SK-N-SH (cell line): ENCODE measurements at places on chromosomes 12 and 14.
A peak's percentile ranks its signal among the peaks of the same experiment; 100 is the strongest.

- DNase-seq = peak; percentile 51
Measured at GRCh38 chr12:32821710-32822109, 66.0 kb upstream of the YARS2 start.

DNA sequence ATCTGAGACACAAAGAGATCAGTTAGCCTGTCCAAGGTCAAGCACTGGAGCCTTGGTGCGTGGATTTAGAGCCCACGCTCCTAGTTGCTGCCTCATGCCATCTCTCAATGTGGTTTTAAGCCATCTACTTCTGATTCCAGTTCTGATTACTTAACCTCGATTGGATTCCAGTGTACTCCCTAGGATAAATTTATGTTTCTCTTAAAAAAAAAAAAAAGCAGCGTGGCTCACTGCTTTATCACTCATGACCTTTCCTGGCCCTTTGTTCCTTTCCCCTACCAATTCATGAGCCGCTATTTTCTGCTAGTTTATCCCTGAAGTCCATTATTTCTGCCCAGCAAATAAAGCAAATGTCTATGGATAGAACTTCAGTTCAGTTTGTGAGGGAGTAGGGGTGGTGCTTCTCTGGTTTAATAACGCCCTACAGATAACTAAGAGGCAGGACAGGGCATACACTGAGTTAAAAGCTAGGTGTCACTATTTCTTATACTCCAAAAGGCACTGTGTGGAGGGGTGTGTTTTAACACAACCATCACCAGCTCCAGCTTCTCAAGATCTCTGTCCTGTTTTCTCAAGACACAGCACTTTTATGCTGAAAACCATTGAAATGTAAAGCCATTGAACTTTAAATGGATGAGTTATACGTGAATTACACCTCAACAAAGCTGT is 9.8 kb upstream of the PARP11 start:
- DNase-seq = no peak

- no peak for DNase-seq
Measured at GRCh38 chr12:93261505-93262094, 116.1 kb upstream of the NUDT4 start.

DNA sequence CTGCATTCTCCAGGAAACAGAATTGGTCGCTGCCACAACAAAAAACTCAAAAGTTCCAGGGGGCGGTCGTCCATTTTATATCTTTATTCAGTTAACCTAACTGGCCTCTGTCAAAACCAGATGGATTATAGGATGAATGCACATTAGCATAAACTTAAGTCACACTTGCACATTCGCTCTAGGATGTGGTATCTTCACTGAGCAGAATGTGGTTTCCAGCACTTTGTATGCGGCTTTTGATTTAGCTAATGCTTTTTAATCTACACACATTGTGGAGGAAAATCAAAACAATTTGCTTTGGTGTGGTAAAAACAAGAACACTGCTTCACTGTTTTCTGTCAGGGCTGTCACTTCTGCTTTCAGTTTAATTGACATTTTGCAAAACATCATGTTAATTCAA is 4.5 kb downstream of the TAS2R50 start:
- DNase-seq = no peak

GRCh38 chr12:67598598-67598997 is 49.9 kb upstream of the DYRK2 start:
- DNase-seq = no peak

GRCh38 chr14:29085546-29085945 is 319.0 kb downstream of the FOXG1 start:
- peak; percentile 0 for DNase-seq

DNA sequence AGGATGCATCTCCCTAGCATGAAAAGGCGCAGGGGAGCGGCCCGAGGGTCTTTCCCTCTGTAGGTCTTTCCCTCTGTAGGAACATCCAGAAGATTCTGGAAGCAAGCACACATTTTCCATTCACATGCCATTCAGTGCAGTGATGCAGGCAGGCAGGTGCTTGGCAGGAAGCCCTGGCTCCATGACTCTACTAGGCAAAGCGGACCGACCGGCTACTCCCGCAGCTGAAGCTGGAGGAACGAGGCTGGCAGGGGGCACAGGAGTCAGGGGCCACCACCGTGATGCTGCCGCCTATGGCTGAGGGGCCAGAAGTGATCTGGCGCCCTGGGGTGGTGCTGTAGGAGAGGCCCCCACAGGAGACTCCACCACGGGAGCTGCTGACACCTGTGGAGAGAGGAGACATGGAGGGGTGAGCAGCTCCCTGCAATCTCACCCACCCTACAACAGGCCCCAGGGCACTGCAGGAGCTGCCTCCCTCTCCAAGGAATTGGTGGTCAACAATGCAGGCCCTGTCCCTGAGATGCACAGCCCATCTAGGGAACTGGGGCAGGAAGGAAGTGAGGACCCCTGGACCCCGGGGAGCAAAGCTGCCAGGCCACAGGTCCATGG is 6.5 kb downstream of the KRT85 start:
- DNase-seq = no peak

DNA sequence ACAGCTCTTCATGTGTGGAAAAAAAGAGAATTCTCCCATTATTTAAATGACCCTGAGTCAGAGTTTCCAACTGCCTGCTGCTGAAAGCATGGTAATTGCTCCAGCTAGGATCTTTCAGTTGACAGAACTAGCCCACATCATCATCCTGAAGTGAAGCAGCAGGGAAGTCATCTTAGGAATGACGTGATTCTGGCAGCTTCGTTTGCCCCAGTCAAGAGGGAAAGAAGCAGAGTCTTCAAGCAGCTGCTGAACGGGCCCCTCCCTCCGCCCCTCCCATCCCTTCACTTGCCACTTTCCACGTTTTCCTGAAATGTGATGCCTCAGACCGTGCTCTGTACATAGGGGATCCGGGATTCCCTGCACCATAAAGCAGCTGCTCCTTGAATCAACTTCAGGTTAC is 455.0 kb upstream of the TMEM132C start:
- DNase-seq = no peak

- no peak for DNase-seq
Measured at GRCh38 chr12:99979471-99979870, 5.3 kb downstream of the ANKS1B start.

DNA sequence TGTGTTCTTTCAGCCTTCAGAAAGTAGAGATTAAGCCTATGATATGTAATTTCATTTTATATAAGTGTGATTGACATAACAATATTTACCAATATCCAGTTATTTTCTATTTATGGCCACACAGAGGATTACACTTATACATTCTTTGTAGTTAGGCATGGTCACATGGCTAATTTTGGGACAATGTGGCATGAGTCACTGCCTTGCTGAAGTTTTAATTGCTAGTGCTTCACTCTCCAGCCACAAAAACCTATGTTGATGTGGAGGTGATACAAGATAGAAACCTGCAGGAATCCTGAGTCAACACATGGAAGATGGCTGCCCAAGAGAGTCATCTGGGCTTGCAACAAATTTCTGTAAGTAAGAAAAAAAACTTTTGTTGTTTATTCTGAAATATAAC is 17.0 kb downstream of the CLEC14A start:
- DNase-seq = no peak

- no peak for DNase-seq
Measured at GRCh38 chr12:94071258-94071657, 77.1 kb upstream of the PLXNC1 start.

DNA sequence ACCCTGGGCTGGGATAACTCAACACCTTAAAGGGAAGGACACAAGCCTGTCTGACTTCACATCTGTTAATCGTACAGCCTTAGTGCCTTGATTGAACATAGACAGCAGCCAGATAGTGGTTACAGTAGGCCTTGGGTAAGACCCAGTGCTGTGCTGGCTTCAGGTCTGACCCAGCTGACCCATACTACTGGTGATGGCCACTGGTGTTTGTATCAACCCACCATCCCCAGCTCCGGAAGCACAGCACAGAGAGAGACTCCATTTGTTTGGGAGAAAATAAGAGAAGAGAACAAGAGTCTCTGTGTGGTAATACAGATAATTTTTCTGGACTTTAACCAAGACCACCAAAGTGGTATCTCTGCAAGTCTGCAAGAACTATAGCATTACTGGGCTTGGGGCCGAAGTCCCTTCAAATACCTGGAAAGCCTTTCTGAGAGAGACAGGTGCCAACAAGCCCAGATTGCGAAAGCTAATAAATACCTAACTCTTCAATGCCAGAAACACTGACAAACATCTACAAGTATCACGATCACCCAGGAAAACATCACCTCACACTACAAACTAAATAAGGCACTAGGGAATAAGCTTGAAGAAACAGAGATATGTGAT is 330.1 kb upstream of the GARIN2 start:
- no peak for DNase-seq

DNA sequence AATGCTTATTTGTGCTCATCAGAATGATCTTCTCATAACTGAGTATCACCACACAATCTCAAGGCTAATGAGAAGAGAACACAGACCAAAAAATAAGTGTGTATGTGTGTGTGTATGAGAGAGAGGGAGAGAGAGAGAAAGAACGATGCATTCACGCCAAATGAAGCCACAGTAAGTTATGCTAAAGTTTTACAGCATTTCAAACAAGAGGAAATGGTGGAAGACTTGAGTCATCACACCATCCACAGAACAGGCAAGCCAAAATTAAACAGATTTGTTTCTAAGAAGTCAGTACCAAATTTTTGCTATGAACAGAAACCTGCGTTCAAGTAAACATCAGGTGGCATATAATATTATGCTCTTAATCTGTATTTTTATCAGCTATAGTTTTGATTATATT is 141.2 kb downstream of the MED13L start:
- no peak for DNase-seq

DNA sequence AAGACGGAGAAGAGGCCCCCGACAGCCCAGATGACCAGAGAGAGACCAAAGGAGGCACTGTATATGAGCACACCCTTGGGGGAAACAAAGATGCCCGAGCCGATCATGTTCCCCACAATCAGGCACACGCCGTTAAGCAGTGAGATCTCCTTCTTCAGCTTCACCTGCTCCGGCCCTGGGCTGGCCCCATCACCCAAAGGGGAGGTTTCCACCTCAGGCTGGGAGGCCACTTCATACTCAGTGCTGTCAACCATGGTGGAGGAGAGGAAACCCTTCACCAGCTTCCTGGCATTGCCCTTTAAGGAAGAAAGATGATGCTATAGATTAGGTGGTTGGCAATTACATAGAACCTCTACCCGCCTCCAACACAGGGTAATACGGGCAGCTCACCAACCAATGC is 2.1 kb downstream of the SLC7A7 start:
- no peak for DNase-seq

DNA sequence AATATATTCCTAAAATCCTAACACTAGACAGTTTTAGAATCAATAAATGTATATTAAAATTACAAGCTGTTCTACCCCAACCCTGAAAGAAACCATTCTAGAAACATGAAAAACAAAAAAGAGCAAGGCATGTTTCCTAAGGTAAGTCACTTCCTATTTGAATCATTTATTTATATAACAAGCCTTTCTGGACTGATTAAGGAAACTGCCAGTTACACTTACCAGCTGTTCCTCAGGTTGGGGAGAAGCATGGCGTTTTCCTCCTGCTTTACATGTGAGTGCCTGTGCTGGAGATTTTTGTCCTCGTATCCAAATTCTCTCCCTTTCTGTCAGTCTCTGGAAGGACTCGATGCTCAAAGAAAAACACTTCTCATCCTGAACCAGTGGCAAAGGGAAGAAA is 183.3 kb downstream of the EFCAB11 start:
- DNase-seq = no peak

- DNase-seq = peak; percentile 17
Measured at GRCh38 chr12:91111366-91112325, at the start of gene LUM. TSS of gene LUM (minus strand) at chr12:91111494. CDS start at chr12:91108979, 2,515 bp downstream.

- DNase-seq = no peak
Measured at GRCh38 chr12:58487678-58488161, 432.6 kb downstream of the LRIG3 start.

DNA sequence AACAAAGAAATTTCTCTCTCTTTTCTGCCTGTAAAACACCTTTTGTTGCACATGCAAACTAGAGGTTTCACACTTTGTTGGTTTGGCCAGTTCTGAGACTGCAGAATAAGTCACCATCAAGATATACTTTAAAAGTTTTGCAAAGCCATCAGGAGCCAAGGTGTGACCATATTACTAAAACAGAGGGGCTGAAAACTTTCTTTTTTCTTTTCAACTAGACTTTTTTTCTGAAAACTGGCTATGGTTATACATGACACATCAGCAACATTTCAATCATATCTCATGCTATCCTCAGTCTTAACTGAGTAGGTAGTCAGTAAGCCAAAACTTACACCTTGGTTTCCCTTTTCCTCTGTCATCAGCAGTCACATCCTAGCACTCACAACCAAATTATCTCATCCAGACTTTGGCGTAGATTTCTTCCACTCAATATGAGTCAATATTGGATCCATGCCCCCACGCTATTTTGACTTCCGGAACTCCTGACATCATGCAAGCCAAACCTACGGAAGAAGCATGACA is 4.1 kb upstream of the IFNG start:
- no peak for DNase-seq

DNA sequence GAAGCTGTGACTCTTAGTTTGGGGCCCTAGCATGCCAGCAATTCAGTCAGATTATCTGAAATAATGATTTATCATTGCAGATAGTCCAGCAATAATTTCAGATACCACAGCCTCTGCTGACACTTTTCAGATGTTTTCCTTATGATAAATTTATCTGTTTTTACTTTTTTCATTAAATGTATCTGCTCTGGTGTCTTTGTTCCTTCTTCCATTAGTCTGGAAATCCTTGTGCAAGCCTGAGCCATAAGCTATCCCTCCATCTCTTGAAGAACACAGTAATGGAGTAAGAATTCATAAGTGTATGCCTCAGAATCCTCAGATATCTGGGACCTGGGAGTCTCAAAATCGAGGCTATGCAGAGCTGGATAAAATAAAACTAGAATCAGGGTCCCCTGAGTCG is 146.4 kb upstream of the KRR1 start:
- DNase-seq = no peak

DNA sequence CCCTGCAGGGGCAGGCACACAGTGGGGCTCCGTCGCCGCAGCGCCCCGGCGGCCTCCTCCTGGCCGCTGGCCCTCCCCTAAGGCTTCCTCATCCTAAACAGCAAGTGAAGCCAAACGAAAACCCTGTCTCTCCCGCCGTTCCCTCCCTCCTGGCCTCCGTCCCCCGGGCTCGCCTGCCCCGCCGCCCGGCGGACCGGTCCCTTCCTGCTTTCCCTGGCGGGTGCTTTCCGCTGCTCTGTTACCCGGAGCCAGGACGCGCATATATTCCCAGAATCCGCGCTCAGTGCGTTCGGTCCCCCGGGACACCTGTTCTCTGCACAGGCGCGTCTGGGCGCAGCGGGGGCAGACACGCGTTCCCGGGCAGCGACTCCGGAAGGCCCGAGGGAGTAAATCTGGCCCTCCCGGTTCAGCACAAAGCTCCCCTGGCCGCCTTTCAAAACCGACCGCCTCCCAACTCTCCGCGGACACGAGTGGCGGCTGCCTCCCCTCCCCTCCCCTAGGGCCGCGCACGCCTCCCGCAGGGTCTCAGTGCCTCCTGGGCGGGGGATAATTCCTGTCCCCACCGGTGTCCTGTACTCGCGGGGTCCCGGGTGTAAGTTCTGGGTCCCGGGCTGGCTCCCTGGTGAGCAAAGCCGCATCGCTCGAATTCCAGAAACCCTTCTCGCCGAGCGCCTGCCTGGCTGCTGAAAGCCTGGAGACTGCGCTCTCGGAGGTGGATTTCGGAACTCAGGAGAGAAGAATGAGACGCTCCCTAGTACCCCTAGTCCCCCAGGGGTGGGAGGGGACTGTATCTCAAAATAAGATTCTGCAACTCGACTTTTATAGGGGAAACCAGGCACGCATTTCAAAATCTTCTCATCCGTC is 21.4 kb upstream of the CEP170B start:
- DNase-seq = peak; percentile 49
